Articular chondrocyte of knee joint (primary cell): ENCODE measurements at places on chromosomes 6 and 20. TPM values are rescaled to one million over a fixed set of nuclear protein-coding genes. Genes with fewer than 3 reads are reported as not detected.

Gene LGSN
- not detected in 2 replicates for total RNA-seq

Gene HSPA1L
- 1.0 and 1.4 TPM in 2 replicates for total RNA-seq

Gene HSPA12B
- 0.13 and 0.22 TPM in 2 replicates for total RNA-seq

Gene PNPLA1
- total RNA-seq, result 0.22 TPM in 1 of 2 replicates, not detected in the other

Gene MOXD1
- total RNA-seq, result 19.5 and 39.2 TPM in 2 replicates

Gene CYP39A1
- 3.0 and 8.4 TPM in 2 replicates for total RNA-seq

Gene ACTL10
- total RNA-seq, result 1.7 and 2.1 TPM in 2 replicates

Gene CTAGE9
- not detected in 2 replicates for total RNA-seq

Gene TREML4
- under 0.01 TPM in 1 of 2 replicates, not detected in the other for total RNA-seq

Gene IGF2R
- total RNA-seq, result 119 and 130 TPM in 2 replicates

Gene LAMA4
- 459 and 536 TPM in 2 replicates for total RNA-seq

Gene PDE10A
- 0.39 and 2.3 TPM in 2 replicates for total RNA-seq

Gene PPP1R3G
- total RNA-seq, result 2.1 and 2.2 TPM in 2 replicates

Gene OR2H1
- not detected in 2 replicates for total RNA-seq
